ENCODE measurements at places on chromosomes 7 and 10.
A peak's percentile ranks its signal among the peaks of the same experiment; 100 is the strongest.

DNA sequence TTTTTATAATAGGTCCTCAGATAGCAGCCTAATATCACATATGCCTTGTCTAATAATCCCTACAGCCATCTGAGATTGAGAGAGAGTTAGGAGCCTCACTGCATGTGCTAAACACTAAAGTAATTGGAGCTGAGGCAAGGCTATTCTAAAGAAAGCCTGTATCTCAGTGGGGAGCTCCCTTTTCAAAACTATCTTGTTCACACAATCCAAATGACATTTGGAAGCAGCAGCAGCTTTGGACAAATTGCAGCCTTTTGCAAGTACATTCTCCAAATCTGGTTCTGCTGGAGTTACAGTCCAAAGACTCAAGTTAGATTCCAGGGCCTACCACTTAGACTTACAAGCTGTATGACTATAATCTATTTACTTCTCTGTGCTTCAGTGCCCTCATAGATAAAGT, 104.5 kb downstream of the MACC1 start:
- peak; percentile 29 for DNase-seq

DNA sequence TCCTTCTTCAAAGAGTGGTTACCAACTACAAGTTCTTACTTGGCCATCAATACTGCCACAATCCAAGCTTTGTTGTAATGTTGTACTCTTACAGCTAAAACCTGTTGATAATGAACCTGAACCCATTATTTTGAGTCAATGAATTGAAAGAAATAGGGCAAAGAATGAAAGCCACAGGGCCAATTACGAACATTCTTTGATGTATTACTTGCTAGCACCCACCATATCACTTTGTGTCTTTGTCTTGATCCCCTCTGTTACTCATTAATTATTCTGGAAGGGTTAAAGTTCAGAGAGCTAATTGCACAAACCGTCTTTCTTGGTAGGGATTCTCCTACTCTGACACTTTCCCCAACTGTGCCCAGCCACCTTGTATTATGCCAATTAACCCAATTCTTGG, 53.2 kb upstream of the TFEC start:
- no peak for DNase-seq

DNA sequence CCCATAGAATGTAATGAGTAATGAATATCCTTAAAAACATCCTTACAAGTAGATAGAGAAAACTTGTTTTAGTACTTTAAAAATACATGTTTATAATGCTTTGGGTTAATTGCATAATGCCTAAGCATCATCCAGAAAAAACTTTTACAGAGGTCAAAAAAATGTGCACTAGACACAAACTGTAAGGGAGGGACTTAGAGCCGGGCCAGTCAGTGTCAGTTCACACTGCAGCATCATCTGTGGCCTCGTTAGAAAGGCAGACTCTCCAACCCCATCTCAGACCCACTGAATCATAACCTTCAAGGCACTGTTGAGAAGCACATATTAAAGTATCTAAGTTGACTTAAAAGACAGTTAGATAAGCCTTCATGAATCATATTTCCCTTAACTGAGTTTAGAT, 230.1 kb upstream of the PRPS1L1 start:
- DNase-seq, result no peak

GRCh38 chr10:9294865-9295264, 1240.4 kb downstream of the GATA3 start:
- DNase-seq, result no peak

GRCh38 chr7:120991161-120991560, 2.6 kb downstream of the CPED1 start:
- no peak for DNase-seq

DNA sequence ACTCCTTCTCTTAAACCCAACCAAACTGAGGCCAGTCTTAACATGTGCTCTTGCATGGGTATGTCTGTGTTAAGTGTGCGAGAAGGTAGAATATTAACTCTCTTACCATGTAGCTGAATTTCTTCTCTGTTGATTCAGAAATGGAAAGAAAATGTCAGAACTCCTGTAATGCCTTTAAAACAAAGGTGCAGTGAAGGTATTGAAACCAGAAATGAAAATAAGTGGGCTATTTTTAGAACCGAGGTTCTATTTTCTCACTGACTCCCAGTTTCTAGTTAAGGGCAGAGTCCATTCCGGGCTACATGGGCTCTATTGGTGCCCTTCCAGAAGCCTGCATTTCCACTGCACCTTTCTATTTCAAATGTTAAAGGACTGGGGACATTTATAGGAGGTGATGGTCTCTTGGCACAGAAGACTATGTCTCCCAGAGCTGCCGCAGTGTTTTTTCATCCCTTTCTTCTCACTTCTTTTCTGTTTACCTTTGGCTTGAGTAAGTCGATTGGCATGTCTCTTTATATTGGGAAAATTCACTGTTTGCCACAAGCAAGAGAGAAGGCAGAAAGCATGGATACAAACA, 174.9 kb downstream of the LRMDA start:
- no peak for DNase-seq

DNA sequence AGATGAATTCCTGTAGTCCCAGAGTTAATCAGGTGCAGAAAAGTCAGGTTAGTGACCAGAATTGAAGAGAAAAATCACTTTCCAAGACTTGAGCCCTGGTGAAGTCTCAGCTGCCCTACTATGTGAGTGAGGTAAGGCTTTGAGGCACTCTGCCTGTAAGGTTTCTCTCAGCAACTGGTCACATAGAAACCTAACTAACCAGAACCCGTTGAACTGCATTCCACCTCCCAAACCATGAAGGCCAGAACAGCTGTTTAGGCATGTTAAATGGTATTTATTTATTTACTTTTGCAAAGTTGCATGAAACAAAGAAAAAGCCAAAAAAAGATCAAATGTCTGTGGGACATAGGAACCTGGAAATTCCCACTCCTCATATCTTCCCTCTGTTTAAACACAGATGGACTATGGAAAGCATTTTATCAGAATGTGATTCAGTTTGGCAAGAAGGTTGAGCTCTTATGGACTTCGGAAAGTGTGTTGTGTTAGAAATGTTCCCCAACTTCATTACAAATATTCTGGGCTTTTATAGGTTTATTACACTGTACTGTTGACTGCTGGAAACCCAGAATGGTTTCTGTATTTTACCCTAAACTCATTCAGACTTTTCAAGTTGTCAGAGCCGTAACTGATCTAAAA, 12.8 kb upstream of the GPR85 start:
- no peak for DNase-seq

DNA sequence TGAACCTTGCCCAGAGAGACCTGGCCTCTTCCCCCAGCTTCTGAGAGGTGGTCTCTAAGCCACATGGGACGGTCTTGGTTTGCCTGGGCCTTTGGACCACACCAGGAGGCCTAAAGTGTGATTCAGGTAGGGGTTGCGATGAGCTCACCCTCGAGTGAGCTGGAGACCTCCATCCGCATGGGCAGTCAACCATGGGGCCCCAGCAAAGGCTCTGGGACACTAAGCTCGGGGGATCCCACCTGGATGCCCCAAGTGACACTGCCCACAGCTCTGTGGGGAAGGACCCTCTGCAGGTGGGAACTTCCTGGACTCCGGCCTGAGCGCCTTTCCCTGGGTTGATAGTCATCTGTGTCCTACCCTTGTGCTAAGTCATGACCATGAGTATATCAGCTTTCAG, 57.1 kb upstream of the FAM20C start:
- DNase-seq, result no peak

- no peak for DNase-seq
Measured at GRCh38 chr10:107813451-107814162, 649.1 kb upstream of the SORCS1 start.

- no peak for DNase-seq
Measured at GRCh38 chr7:100888988-100889750, at the start of gene UFSP1. Gene UFSP1, minus strand, starts transcription at chr7:100889715. Its CDS starts 444 bp downstream, at chr7:100889271.

GRCh38 chr7:106110238-106110560, 1.9 kb downstream of the SYPL1 start:
- DNase-seq, result no peak

- DNase-seq, result no peak
Measured at GRCh38 chr7:82959528-82959927, 203.2 kb downstream of the PCLO start.

- peak; percentile 19 for DNase-seq
Measured at GRCh38 chr7:147798001-147798400, 792.6 kb upstream of the C7orf33 start.

DNA sequence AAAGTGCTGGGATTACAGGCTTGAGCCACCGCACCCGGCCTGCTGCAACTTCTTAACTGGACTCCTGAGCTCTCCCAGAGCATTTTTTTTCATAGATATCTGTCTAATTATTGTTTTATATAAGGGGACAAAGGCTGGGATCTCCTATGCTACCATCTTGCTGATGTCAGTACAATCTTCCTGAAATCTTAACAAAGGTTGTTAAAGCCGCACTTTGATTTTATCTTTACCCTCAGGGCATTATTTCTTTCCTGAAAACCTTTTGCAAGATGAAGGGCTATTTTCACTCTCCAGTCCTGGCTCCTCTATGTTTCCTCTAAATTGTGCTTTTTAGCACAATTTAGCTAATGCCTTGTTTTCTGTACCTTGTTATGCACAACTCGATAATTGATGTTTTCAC, 102.9 kb downstream of the EPC1 start:
- no peak for DNase-seq
